ENCODE measurements at places on chromosomes 1 and 21. TPM values are rescaled to one million over a fixed set of nuclear protein-coding genes. Genes with fewer than 3 reads are reported as not detected.

DNA sequence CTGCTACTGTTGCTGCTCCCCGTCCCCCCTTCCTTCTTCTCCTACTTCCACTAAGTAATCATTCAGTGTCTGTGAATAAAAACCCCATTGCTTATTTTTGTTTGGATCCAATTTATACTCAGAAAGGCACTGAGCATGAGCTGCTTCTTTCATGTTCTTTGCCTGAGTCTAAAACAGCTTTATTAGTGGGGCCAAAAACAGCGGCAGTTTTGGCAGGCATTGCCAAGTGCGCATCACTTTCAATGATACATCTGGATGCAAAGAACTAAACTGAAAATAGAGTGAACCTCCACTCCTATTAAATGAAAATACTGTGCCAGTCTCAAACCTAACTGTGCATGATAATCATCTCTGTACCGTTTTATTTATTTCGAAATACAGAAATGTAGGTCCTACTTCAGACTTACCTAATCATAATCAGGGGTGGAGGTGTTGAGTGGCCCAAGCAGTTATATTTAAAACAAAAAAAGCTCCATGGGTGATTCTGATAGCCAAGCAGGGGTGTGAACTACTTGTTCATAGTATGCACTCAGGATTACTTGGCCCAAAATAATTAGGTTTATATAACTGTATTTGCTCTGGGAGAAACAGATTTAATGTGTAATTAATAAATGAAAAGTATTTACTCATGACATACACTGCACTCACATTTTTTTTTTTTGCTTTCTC is 48.4 kb downstream of the NEK7 start:
- DNase-seq: no peak

Gene RNF186
- total RNA-seq: not detected

Gene FPGT
- total RNA-seq: 7.3 TPM

Gene IFI16
- not detected for total RNA-seq

GRCh38 chr1:240413732-240414131 is 198.2 kb downstream of the GREM2 start:
- no peak for DNase-seq

Gene TOR3A
- total RNA-seq: 25.2 TPM

DNA sequence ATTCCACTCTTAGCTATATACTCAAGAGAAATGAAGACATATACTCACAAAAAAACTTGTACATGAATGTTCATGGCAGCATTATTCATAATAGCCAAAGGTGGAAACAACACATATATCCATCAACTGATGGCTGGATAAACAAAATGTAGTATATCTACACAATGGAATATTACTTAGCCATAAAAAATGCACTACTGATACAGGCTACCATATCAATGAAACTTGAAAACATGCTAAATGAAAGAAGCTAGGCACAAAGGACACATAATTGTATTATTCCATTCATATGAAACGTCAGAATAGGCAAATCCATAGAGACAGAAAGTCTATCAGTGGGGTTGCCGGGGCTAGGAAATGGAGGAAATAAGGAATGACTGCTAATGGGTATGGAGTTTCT is 67.3 kb downstream of the NUP210L start:
- DNase-seq: no peak

Measured in Caco-2 (cell line).